ENCODE measurements at places on chromosomes 2 and 18.
A peak's percentile ranks its signal among the peaks of the same experiment; 100 is the strongest.

DNA sequence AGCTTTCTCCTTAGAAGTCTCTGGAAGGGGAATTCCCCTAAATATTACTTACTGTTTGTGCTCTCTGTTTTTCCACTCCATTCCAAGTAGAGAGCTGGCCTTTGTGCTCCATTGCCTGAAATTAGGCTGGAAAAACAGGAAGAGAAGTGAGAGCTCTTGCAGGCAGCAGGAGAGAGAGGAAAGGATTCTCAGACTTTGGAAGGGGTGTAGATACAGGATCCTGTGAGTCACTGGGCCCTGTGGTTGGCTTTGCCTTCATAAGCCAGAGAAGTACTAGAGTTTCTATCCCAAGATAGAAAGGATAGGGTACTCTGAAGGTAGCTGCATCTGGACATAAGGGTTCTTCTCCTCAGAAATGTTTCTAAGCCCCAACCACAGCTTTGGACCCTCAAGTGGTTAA lies 188.9 kb downstream of the CMPK2 start:
- DNase-seq, result no peak

- no peak for DNase-seq
Observed at GRCh38 chr18:79208906-79209305, 139.7 kb downstream of the ATP9B start.

- peak; percentile 46 for DNase-seq
Observed at GRCh38 chr2:134738141-134738870, 19.5 kb upstream of the TMEM163 start.

DNA sequence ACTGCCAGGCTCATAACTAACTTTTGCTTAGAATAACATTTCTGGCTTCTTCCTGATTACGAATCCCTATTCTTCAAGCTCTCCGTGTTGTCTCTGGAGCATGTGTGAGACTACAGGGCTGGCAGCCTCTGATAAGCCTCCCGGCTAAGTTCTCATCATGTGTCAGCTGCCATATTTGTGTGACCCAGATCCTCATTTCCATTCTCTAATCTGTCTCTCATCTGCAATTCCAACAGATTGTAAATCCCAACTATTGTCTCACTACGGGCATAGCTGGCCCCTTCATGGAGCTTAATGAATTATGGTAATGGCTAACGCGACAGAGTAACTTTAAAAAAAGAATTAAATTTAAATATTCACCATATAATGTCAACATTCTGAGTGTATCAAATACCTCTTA lies 165.4 kb downstream of the CMPK2 start:
- DNase-seq, result no peak

GRCh38 chr18:7257426-7257740 lies 26.5 kb downstream of the LRRC30 start:
- no peak for DNase-seq

DNA sequence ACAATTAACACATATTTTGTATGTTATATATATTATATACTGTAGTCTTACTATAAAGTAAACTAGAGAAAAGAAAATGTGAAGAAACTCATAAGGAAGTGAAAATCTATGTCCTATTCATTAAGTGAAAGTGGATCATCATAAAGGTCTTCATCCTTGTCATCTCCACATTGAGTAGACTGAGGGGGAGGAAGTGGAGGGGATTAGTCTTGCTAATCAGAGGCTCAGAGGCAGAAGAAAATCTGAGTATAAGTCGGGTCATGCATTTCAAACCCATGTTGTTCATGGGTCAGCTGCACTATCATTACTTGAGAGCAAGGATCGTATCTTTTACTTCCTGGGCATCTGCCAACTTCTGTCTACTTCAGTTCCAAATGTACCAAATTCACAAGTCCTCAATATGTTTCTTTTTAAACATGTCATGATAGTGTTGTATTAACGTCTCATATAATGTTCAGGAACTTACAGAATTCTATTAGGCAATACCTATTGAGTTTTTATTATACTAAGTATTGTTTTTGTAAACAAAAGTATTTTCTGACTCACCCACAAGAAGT lies 208.9 kb upstream of the BOD1L2 start:
- DNase-seq, result no peak

DNA sequence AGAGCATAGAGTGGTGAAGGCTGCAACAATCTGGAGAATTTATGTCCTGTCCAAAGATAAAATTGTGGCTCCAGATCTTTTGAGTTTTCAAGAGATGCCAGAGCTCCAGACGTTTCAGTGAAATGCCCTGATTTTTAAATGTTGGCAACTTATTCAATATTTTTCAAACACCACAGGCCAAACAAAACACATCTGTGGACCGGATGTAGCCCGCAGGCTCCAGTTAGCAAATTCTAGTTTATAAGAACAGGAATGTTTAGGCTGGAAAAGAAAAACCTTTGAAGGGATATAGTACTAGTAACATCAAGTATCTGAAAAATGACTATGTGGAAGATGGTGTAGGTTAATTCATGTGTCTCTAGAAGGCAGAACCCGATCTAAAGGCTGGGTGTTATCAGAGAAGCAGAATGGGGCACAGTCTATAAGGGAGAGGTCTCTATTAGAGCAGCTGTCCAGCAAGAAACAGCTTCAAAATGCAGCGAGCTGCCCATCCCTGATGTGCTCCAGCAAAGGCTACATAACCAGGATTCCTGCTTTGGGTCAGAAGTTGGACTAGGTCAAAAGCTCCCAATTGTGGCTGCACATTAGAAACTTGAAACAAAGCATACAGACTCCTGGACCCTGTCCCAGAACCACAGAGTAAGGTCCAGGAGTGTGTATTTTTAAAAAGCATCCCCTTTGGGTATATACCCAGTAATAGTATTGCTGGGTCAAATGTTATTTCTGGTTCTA lies 105.9 kb downstream of the ANKRD44 start:
- no peak for DNase-seq

- no peak for DNase-seq
Observed at GRCh38 chr2:170229125-170229524, 51.2 kb downstream of the MYO3B start.

DNA sequence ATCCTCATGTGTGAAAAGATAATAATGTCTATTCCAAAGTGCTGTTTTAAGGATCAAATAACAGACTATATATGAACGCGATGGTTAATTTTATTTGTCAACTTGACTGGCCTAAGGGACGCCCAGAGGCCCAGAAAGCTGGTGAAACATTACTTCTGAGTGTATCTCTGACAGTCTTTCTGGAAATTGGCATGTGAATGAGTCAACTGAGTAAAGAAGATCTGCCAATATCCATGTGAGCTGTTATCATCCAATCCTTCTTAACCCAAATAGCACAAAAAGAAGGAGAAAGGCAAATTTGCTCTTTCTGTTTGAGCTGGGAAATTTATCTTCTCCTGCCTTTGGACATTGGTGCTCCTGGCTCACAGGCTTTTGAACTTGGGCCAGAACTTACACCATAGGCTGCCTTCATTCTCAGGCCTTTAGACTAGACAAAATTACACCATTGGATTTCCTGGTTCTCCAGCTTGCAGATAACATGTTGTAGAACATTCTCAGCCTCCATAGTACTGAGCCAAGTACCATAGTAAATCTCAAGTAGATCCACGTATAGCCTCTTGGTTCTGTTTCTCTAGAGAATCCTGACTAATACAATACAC lies 114.7 kb upstream of the DOCK10 start:
- no peak for DNase-seq

DNA sequence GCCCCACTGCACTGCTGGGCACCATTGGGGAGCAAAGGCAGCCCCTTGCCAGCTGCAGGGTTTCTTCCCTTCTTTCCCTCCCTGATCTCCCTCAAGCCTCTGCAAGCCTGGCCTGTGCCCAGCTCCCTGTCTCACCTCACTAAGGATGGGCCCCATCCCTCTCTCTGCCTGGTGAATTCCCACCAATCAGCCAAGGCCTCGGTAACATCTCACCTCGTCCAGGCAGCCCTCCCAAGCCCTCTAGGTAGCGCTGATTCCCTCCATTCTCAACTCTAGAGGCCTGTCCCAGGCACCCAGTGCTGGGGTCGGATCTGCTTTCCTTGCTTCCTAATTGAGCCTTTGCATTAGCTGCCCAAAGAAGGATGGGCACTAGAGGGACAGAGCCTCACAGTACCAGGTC lies 63.0 kb downstream of the CELF4 start:
- no peak for DNase-seq
